ENCODE measurements at places on chromosomes 6 and 20.

DNA sequence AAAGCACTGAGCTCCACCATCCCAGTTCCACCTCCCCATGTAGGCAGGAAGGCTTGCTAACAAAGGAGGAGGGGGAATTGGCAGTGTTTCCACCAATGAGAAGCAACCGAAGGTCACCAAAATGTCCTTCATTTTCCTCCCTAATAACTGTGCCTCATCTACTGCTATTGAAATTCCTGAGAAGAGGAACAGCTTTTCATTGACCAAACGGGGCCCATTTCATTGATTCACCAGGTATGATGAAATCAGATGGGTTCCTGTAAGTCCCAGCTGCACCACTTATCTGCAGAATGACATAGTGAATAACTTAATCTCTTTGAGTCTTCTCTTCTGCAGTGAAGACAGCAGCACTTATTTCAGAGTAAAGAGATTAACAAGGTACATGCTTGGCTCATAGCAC, 17.3 kb downstream of the TREM1 start:
- no peak for DNase-seq

- DNase-seq = peak; percentile 75
Measured at GRCh38 chr6:43768983-43769525, 957 bp upstream of the VEGFA start.

DNA sequence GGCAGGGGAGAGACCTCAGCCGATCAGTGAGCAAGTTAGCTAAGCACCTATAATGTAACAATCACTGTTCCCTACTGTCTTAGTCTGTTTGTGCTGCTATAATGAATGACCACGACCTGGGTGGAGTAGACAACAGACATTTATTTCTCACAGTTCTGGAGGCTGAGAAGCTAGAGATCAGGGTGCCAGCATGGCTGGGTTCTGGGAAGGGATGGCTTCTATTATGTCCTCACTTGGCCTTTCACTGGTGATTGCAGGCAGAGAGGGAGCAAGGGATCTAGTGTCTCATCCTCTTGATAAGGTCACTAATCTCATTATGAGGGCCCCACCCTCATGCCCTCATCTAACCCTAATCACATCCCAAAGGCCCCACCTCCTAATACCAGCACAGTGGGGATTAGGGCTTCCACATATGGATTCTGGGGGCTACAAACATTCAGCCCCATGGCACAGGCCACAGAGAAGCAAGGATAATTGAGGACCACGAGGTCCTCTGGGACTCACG, 162.5 kb downstream of the CD83 start:
- DNase-seq = no peak

GRCh38 chr20:49140834-49141233, 47.3 kb downstream of the STAU1 start:
- peak; percentile 36 for DNase-seq

DNA sequence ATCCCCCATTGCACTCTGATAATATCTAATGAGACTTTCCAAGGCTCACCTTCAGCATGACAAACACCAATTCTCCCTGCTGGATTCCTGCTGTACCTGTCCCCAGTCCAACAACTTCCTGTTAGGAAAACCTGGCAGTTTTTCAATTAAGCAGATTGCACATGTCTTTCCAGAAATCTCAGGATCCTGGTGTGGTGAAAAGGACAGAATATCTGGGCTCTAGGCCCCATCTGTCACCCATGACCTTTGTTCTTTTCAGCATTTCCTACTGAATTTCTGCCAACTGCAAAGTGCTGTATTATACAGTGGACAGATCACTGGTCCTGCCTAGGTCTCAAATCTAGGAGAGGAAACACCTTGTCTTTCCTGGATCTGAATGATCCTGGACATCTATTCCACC, 27.7 kb upstream of the DTNBP1 start:
- DNase-seq = no peak

GRCh38 chr6:11734861-11735613, 43.6 kb downstream of the ADTRP start:
- no peak for DNase-seq

DNA sequence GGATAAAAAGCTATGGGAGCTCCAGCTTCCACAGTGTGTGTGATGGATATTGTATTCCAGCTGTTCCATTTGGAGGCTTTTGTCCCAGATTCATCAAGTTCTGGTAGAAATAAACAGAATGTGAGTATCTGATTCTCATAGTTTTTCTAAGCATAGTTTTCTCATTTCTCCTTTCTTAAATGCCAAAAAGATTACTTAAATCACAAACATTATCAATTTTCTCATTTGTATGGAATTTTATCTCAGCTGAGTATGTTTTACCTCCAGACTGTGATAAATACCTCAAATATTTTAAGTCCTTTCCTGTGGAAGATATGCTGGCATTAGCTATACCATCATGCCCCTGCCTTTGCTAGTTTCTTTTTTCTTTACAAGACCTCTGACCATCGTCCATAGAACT, 767.3 kb downstream of the TFAP2A start:
- DNase-seq = no peak

DNA sequence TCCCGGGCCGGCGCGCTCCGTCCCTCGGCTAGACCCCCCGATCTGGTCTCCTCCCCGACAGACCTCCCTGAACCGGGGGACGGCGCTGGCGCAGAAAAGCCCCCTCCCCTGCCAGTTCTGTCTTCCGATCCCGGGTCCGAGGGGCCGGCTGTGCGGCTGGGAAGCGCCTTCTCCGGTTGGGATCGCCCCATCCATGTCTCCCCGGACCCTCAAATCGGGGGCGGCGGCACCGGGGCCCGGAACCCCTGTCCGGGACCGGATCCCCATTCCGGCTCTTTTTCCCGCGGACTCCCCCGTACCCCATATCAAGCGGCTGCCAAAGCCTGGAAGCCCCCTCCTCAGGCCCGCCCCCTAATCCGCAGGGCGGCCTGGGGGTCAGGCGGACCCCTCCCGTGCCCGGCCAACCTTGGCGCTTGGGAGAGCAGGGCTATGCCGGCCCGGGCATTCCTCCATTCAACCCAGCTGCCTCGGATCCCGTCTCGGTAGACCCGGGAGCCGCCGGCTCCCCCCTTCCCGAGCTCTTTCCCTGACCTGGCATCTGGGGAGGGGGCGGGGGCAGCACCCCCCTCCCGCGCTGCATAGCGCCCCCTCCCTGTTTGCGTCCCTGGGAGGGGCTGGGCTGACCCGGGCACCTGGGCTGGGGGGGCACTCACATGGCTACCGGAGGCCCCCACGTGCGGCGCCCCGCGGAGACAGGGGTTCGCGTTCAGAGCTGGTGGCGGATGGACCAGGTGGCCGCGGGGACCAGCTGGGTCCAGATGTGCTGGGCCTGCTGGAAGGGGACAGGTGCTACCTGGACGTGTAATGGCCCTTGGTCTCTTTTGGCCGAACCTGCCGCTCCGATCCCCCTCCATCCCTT, 643 bp downstream of the DLGAP4 start:
- DNase-seq = no peak

GRCh38 chr6:8243475-8243874, 141.1 kb upstream of the EEF1E1 start:
- no peak for DNase-seq

- DNase-seq = no peak
Measured at GRCh38 chr20:50471231-50471630, 39.0 kb upstream of the PTPN1 start.

DNA sequence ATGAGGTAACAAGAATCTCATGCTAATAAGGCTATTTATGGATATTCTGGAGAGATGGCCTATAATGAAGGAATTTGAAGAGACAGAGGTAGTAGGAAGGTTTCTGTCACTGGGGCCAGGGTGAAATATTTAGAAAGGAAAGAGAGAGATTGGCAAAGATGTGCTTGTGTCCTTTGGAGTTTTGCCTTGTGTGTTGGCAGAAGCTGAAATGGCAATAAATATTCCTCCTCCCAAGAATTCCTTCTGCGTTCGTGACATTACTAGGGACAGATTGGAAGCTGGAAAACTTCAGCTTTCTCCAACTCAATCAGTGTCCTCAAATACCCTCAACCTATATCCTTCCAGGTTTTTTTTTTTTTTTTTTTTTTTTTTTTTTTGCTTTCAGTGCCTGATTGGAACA, 6.3 kb downstream of the SAMD5 start:
- DNase-seq = no peak

DNA sequence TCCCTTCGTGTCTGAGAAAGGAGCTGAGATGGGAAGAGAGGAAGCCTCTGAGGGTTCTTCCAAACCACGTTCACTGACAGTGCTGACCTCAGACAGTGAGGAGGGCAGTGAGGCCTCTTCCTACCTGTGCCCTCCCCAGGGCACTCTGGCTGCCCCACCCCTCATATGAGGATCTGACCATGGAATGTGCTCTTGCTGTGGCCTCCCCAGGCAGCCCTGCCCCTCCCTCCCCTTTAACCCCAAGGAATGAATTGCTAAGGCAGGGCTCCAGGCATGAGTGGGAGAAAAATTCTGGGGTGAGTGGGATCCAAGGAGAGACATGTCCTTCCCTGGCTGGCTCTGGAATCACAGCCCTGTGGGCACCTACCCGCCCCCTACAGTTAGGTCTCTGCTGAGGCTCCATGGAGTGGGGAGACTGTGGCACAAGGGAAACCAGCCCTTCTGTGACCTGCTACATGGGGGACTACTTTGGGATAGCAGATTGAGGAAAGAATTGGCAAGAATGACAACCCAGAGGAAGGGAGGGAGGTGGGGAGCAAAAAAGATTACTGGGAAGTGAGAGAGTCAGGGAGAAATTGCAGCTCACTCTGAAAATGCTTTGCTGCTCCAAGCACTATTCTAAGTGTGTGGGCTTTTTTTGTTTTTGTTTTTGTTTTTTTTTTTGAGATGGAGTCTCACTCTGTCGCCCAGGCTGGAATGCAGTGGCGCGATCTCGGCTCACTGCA, 29.4 kb downstream of the TNXB start:
- DNase-seq = no peak

DNA sequence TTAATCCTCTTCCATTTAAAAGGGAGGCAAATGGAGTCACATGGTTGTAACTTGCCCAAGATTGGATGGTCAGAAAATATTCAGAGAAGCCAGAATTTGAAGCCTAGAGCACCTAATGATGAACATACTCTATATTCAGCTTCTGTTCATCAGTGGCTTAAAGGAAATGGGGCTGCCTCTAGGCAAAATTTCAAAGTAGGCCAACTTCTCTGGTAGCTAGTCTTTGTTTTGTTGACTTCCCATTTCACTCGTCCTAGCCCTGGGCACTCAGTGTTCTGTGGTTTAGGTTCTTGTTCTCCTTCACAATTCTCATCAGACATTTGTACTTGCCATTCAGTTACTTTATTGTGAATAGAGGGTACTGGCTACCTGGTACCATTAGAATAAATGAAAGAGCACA, 13.2 kb downstream of the MAP3K7 start:
- DNase-seq = no peak

DNA sequence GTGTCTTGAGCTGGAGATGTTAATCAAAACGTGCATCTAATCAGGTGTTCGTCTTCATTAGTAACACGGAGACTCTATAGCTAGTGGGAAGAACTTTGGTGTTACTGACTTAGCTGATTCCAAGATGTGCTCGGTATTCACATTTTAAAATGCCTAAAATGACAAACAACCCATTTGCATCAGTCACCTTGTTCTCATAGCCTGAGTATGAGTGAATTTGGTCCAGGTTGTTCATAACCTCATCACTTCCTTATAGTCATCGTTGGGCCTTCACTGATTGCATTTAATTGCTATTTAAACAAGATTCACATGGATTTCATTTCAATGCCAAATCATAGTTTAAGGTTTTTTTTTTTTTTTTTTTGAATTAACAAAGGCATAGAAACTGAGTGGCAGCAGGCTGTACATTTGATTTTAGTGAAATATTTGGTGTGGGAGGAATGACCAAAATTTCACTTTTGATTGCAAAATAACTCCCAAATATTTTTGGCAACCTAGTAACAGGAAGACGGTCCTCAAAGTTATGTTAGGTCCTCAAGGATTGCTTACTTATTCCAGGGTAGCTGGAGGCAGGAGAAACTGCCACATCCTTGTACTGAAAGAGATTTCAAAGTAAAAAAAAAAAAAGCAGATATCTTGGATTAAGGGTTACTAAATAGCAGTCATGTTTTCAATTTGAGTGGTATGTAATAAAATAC, 104.7 kb downstream of the JARID2 start:
- no peak for DNase-seq

DNA sequence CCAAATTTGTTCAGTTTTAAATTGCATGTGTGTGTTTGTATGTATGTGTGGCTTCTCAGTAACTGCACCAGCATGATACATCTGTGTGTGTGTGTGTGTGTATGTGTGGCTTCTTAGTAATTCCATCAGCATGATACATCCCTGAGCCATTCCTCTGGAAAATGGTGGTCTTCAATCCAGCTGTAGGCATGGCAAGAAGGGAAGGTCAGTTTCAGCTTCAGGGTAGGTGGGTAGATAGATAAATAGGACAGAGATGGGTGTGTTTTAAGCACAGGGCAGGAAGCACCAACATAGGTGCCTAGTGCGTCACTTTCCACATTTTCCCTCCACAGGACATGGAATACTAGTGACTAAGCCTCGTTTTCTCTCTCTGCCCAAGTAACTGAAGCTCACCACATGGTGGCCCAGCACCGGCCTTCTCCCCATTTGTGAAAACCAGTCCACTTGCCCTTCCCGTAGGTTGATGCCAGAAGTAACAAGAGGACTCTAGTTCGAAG, 82.9 kb downstream of the RPP40 start:
- no peak for DNase-seq

DNA sequence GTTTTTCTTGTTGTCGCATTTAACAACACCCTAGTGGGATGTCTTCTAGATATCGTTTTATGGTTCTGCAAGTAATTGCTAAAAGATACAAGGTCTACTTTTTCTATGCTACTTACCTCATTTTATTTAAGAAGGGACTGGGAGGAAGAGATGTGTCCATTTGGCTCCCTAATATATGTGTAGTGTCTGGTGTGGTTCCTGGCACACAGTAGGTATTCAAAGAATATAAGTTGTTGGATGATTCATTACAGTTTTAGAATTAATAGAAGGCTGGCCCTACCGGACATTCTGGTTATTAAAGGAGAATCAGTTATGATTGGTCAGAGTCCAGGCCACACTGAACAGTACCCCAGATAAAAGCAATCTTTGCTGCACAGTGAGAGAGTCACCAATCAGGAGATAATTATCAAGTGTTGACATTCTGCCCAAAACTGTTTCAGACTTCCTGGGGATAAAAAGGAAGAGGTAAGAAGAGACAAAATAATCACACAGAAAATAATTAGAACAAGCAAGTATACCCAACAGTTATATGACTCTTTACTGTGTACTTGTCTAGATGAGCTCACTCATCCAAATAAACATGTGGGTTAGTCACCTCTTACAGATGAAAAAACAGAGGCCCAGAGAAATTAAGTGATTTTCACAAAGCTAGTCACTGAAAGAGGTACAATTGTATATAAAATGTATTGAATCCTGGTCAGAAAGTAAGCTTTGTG, 7.0 kb downstream of the TMEM244 start:
- DNase-seq = peak; percentile 63

DNA sequence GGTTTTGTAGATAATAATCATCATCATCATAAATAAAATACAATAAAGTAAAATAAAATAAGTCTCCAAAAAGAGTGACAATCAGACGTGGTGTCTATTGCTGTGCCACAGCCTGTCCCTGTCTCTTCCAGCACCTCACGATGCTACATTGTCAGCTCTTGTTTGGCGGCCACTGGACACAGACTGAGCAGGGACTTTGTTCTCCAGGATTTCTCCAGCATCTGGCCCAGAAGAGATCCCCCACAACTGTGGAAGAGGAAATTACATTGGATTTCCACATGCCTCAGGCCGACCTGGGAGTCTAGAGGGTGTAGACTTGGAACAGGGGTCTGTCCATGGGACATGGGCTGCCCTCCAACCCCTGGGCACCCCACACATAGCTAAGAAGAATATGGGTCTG, 39.2 kb upstream of the RALY start:
- DNase-seq = no peak

- DNase-seq = no peak
Measured at GRCh38 chr6:12823847-12824246, 107.3 kb downstream of the PHACTR1 start.

Measured in LHCN-M2 (cell line).